Lung (tissue), 17 donors: ENCODE measurements at places on chromosomes 1 and 21. TPM values are rescaled to one million over a fixed set of nuclear protein-coding genes. Genes with fewer than 3 reads are reported as not detected.

The PHC2 gene
- total RNA-seq, result 79.9 TPM

The PROK1 gene
- not detected for total RNA-seq

The COL9A2 gene
- 6.6 TPM for total RNA-seq

The SIM2 gene
- not detected for total RNA-seq

The EFNA3 gene
- 1.1 TPM for total RNA-seq

The HRNR gene
- total RNA-seq, result not detected

The SNRPE gene
- 71.7 TPM for total RNA-seq

The DOCK7 gene
- total RNA-seq, result 33.4 TPM

The HSF2BP gene
- total RNA-seq, result 0.60 TPM

The LCE1F gene
- not detected for total RNA-seq

The KRTAP7-1 gene
- total RNA-seq, result not detected

The PIK3R3 gene
- 36.7 TPM for total RNA-seq

The S100A14 gene
- 150 TPM for total RNA-seq

The HAO2 gene
- total RNA-seq, result not detected

The VANGL2 gene
- total RNA-seq, result 2.7 TPM

The EPB41 gene
- total RNA-seq, result 48.7 TPM

The MIXL1 gene
- total RNA-seq, result not detected

The CYYR1 gene
- 38.3 TPM for total RNA-seq

The KCNJ9 gene
- not detected for total RNA-seq

The KPRP gene
- total RNA-seq, result not detected
